ENCODE measurements at places on chromosomes 2 and 18.

- DNase-seq, result no peak
These were observed 24.2 kb downstream of the BCL11A start for GRCh38 chr2:60529136-60529784.

- DNase-seq, result no peak
These were observed 209.8 kb downstream of the DCDC2C start for GRCh38 chr2:3913166-3913565.

DNA sequence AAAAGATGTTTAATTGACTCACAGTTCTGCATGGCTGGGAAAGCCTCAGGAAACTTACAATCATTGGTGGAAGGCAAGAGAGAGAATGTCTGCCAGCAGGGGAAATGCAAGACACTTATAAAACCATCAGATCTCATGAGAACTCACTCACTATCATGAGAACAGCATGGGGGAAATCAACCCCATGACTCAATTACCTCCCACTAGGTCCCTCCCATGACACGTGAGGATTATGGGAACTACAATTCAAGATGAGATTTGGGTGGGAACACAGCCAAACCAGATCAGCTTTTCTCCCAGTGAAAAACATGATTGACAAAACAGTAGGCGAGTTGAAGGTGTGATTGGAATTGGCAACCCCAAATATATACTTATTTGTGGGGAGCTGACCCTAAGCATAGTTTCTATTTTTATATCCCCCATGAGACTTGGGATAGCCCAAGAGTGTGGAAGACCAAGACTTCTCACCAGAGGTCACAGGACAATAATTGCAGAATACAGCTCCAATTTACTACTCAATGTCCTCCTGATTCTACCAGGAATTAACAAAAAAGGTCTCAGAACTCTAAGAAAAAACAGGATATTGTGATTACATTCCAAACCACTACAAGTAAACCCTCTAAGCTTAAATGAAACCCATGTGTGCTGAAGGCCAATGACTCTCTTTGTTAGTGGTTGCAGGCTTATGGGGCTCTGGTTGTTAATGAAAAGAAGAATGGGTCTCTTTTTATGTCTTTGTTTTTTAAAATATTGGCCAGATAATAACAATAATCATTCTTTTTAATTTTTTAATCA, 96.1 kb upstream of the PIK3C3 start:
- DNase-seq, result no peak

DNA sequence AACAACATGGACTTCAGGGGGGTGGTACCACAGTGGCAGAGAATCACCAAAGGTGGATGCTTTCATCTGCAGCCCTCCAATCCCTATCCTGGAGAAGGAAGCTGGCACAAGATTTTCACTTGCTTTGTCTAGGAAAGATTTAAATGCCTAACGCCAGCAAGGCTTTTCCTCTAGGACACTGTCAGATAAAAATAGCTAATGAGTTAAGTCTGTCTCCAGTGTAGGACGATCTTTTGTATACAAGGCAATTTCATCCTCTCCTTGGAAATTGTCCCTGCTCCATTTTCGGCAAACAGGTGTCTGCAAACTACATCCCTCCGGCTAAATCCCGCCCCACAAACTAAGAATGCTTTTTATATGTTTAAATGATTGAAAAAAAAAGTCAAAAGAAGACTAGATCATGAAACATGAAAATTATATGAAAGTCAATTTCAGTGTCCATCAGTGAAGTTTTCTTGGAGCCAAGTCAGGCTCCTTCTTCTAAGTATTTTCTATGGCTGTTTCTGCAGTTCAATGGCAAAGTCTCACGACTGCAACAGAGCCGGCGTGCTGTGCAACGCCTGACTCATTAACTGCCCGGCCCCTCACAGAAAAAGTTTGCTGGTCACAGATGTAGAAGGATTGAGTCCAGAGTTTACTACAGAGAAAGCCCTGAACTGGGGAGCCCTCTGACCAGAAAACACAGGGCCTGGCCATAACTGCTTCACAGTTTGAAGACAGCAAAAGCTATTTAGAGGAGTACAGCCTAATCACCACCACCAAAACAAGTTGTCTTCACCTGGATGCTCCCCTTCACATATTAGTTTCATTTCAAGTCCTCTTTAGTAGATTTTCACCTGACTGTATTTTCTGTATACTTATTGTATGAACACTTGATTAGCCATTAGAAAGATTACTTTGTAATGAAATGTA, 52.3 kb downstream of the PIEZO2 start:
- DNase-seq, result no peak
